ENCODE measurements at places on chromosomes 12 and 14. TPM values are rescaled to one million over a fixed set of nuclear protein-coding genes. Genes with fewer than 3 reads are reported as not detected.

DNA sequence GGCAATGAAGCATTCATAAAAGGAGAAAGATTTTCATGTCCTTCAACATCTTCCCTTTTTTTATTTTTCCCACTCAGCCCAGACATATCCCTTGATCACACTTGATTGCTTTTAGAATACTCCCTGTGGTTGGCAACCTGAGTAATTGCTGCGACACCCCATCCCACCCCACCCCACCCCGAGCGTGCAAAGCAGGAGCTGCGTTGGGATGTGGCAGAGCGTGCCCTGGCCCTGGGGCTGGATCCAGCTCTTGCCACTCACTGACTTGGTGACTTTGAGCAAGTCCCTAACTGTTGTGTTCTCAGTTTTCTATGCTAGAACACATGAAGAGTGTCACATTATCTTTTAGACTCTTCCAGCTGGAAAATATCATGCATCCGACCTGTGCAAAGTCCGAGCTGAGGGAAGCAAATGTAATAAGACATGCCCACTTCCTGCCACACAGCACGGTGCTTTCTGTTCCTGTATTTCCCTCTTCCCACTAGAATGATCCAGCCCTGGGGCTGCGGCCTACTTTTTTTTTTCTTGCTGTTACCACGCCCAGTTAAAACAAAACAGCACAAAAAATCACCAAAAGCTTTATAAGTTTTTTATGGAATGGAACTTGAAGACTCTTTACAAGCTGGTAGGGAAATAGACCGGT lies 4.0 kb downstream of the ASCL4 start:
- no peak overlapping the region for H3K4me3 ChIP-seq
- H3K36me3 ChIP-seq, result no peaks in the 10 kb centered on the region
- H3K4me1 ChIP-seq, result no peaks in the 10 kb centered on the region
- no peak for DNase-seq
- no peak overlapping the region for H3K27ac ChIP-seq
- H3K27me3 ChIP-seq, result peaks cover 89% of the 10 kb centered on the region

DNA sequence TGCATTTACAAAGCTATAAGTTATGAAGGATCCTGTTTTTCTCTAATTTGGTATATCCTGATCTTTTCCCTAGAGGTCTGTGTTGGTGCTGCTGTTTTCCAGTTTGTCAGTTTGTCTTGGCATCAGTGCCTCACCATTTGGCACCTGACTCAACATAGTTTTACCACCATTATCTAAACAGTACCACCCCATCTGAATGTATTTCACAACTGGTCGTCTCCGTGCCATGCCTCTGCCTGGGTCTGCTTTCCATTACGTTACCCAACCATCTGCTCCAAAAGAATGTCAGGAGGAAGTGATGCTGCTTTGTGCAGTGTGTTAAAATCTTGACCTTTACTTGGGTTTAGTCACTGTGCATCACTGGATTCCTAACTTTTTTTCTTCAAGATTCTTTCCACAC lies 129.3 kb upstream of the RASSF8 start:
- no peak overlapping the region for H3K4me3 ChIP-seq
- no peaks in the 10 kb centered on the region for H3K36me3 ChIP-seq
- DNase-seq, result no peak
- H3K4me1 ChIP-seq, result no peaks in the 10 kb centered on the region
- no peaks in the 10 kb centered on the region for H3K27me3 ChIP-seq
- H3K27ac ChIP-seq, result no peak overlapping the region

Gene POTEG
- total RNA-seq, result not detected

Gene TPPP2
- total RNA-seq, result not detected

Gene CMA1
- not detected for total RNA-seq

Gene HEBP1
- total RNA-seq, result 28.1 TPM

Measured in A673 (cell line).